ENCODE measurements at places on chromosomes 4 and X.

GRCh38 chrX:75748431-75748830 is 36.6 kb downstream of the MAGEE2 start:
- no peak for DNase-seq

- no peak for DNase-seq
Measured at GRCh38 chr4:181219783-181220416, 1023.3 kb upstream of the TENM3 start.

DNA sequence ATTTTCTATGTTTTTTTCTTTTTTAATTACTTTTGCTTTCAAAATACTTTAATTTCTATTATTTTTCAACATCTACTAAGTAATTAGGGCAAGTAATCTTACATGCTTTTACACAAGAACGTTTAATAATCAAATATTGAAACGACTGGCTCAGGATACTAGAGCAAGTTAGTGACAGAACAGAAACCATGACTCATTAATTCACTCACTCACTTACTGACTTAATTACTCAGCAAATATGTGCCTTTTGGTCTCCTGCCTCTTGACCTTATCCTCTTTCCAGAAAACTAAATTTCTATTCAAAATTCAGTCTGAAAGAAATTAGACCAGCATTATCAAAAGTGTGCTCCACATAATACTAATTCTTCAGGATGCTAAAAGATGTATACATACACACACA is 314.9 kb upstream of the TEX13C start:
- DNase-seq, result no peak

DNA sequence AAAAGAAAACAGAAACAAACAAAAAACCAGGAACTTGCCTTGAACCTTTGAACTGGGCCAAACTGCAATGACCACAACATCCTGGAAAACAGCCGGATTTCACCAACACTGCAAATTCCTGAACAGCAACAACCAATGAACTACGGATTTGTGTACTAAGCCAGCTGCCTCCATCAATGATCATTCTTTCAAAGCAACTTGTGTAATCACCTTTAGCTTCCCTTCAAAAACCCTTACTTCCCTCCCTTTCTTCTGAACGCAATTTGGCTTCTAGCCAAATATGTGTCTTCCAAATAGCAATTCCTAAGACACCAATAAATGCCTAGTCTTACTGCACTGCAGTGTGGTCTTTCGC is 98.5 kb upstream of the FAM47C start:
- no peak for DNase-seq

DNA sequence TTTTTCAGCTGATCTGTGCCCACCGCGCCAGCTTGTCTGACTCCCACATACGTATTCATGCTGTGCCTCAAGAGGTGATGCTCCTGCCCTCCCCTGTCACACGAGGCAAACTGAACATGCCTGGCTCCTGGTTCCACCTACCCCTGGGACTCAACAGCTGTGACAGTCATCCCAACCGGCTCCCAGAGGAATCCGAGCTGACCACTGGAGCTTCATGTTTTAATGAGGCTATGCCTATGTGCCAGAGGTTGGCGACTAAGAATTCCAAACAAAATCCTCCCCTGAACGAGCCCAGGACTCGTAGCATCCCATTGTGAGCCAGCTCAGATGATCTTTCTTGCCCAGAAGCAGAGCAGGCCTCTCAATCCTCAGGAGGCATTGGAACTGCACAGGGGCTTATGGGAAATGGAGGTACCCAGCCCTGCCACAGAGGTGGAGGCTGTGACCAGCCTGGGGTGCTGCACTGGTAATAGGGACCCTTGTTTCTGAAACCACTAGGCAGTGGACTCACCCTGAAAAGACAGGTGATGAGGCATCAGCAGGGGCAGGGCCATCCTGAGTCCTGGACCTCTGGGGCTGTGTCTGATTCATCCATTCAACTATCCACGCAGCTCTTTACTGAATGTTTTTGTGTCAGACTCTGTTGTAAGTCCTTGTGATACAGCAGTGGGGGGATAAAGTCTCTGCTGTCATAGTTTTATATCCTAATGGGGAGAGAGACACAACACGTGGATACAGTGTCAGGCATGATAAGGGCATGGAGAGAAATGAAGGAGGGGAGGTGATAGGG is 325.0 kb downstream of the EVC2 start:
- no peak for DNase-seq

DNA sequence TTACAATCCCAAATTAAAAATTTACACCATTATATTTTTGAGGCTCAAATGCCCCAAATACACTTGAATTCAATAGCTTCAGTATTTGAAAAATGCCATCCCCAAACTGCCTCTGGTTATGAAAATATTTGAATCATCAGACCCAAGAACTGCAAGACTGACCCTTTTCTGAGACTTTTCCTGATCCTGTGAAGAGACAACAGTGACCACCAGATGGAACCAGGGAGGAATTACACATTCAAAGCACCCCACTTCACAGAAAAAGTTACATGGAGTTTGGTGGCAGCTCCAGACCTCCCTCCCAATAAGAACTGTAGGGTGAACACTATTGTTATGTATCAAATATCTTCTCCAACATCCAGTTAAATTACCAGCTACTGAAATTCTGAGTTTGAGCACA is 44.0 kb upstream of the SCD5 start:
- DNase-seq, result peak; percentile 13

DNA sequence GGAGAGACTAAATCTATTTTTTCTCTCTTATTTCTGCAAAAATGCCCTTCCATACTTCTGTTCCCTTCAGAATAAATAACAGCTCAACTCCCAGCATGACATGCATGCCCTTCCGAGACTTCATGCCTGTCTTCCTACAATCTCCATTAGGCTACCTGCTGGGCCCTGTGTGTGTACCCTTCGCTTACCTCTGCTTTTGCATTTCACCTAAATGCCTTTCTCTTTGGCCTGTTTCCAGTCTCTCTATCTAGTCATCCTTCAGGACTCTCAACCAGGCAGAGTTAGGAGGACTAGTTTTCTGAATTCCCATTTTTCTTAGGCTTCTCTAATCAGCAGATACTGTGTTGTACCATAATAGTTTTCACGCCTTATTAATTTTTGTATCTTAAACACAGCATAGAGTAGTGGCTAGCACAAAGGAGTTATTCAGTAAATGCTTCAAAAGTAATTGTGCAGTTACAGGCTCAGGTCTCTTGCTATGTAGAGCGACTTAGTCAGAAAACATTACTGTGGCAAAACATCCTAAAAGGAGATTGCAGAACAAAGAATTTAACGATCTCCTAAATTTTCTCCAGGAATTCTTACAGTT is 20.5 kb downstream of the SEPTIN11 start:
- no peak for DNase-seq

DNA sequence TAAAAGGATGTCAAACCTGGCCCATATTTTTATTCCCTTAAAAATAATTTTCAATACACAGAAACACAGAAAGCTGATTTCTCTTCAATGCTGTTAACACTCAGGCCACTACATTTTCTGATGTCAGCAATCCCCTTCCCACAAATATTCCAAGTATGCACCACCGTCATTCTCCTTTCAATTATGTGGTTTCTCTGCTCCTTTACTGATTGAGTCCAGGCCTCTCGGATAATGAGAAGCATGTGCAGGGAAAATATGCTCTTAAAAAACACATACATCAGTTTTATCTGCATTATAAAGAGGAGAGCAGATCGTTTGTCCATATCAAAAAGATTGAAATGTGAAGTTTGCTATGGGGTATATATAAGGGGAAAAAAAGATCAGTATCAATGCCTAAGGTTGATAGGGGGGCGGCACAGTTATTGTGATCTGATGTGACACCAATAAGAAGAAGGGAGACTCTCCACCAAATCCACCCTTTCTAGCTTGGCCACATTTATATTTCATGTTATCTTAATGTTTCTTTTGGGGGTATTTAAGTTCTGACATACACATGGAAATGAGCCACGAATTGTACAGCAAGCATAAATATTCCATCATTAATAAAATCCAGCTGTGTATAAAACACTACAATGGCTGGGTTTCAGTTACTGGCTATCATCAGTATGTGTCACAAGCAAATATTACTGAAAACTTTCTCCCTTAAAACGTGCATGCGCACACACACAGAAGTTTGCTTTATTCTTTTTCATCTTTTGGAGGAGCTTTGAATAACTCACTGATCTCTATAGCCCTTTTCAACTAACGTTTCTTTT is 6.4 kb downstream of the AMOT start:
- DNase-seq, result no peak

- DNase-seq, result no peak
Measured at GRCh38 chrX:18032486-18033221, 171.6 kb upstream of the RAI2 start.

DNA sequence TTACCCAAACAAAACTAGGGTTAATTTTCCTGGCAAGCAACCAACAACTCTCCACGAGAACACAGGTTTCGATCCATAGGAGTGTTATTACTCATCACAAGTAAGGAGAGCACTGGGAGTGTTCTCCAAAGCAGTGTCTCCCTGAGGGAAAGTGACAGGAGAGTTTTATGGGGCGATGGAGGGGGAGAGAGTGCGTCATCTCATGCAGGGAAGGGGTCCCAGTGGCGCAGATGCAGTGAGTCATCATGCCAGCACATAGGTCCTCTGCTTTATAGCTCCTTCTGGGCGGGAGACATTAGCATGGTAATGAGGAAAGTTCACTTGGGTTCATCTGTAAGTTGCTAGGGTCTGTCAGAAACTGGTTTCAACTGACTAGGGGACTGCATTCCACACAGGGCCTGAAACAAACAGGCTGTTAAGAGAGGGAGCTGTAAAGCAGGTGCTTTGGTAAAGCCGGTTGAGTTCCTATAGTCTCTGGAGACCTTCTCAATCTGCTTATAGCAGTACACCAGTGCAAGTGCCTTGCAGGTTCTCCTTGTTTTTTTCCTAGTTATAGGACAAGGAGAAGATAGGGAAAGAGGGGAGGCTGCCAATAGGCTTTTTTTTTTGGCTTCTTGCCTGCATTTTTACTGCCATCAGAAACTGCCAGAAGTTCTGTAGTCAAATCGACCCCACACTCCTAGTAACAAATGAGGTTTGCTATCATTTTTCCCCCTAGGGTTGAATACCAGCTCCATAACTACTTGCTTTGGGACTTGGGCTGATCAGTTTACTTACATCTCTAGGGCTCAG is 12.8 kb upstream of the BOD1L1 start:
- no peak for DNase-seq

DNA sequence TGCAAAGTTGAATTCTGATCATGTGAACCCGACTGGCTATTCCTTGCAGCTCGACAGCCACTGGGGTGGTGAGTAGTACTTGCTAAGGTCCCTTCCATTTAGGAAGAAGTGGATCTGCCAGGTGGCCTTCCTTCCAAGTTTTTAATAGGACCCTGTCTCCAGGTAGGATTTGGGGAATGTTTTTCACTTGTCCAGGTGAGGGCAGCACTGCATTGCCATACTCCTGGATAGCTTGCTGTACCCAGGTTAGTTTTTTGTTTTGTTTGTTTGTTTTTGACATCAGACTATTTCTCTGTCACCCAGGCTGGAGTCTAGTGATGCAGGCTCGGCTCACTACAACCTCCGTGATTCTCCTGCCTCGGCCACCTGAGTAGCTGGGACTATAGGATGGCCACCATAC is 29.8 kb downstream of the SAGE1 start:
- DNase-seq, result no peak

DNA sequence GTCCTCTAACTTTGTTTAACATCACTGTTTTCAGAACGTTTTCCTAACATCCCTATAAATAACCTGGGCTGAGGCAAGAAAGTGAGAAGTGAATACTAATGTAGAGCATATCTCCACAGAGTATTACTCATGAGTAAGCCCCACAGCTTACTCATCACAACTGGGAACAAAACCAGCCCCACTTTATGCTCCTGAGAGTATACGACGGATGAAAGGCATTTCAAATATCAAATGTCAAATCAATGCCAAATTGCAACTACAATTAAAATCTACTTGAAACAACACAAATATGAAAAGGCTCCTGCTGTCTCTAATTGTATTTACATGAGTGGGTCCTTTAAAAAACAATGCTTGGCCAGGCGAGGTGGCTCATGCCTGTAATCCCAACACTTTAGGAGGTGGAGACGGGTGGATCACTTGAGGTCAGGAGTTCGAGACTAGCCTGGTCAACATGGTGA is 41.2 kb downstream of the SH3RF1 start:
- no peak for DNase-seq

GRCh38 chr4:152508818-152509217 is 27.1 kb downstream of the FBXW7 start:
- no peak for DNase-seq

DNA sequence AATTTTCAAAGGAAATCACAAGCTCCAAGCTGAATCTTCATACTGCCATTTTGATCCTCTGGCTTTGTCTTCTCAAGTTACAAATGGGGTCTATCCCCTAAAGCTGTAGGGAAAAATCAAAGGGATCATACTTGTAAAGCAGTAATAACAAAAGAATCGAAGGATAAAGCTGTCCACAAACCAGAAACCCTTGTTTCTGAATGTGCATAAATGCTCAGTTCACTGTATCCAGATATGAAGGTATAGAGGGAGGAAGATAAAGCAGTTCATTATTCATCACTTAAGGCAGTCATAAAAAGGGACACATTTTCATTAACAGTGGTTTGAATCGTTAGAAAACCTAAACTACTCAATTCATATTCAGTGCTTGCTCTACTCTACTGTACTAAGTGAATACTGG is 33.2 kb upstream of the RPS6KA6 start:
- DNase-seq, result no peak

- DNase-seq, result no peak
Measured at GRCh38 chr4:53059871-53060270, 197.8 kb downstream of the RASL11B start.

DNA sequence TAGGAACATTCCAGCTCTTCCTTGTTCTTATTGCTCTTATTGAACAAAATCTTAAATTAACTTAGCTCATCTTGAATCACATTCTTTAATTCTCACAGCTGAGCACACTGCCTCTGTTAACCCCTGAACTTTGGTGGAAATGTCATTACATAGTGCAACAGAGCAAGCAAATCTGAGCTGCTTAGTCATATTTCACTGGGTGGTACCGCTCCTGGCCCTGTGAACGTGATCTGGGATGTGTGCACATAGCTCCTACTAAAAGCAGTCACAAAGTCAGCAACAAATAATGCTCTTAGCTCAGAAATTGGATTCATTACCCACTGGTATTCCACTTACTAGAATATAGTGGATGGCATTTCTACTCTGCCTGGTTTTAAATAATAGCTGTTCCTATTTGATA is 27.9 kb downstream of the ARHGEF6 start:
- DNase-seq, result no peak

DNA sequence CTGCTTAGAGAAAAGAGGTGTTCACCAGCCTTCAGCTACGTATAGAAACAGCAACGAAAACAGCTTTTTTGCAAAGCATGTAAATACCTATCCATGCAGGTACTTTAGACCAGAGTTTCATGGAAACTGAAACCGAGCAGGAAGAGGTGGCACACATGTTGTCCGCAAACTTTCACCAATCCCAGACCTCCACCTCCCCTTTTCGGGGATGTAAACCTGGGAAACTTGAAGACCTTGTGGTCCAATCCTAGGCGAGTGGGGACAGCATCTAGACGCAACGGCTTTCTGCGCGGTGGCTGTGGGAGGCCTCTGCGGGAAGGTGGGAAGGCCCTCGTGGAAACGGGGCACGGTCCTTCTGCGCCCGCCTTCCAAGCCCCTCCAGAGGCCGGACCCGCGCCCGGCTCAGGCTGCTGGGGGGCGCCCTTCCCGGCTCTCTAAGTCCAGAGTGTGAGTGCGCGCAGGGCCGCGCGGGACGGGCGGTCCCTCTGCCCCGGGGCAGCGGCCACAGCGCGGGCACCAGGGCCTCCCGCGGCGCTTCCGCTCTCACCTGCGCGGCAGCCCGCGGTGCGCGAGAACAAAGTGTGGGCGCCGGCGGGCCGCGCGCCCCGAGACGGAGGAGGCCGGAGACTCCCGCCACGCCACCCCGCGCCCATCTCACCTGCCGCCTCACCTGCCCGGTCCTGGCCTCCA is 830 bp upstream of the SHROOM2 start:
- no peak for DNase-seq

- no peak for DNase-seq
Measured at GRCh38 chrX:102339312-102340298, 92.6 kb downstream of the NXF2 start.
